ENCODE measurements at places on chromosomes 6 and 20.

DNA sequence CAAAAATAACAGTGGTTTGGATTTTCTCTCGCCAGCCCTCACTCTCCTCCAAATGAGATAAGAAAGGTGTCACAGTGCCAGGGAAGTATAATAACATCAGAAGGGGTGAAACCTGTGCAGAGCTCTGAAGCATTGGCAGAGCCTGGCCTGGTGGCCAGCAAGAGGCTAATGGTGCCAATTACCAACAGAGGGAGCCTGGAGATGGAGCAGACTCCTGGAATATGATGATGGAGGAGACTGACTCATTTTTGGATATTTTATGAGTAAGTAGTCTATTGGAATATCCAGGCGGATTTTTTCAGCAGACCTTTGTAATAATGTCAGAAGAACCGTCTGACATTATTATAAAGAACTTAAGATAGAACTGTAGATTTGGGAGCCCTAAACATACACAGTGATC is 442.6 kb upstream of the MARCKS start:
- no peak for DNase-seq

- no peak for DNase-seq
These were observed 1159.7 kb downstream of the GRIK2 start for GRCh38 chr6:102553214-102553613.

DNA sequence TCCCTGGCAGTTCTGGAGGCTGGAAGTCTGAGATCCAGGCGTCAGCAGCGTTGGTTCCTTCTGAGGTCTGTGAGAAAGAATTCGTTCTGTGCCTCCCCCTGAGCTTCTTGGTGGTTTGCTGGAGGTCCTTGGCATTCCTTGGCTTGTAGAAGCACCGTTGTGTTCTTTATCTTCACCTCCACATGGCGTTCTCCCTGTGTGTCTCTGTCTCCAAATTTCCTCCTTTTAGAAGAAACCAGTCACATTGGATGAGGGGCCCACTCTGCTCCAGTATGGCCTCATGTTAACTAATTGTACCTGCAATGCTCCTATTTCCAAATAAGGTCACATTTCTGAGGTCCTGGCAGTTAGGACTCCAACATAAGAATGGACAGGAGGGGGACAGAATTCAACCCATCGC is 73.0 kb upstream of the BACH2 start:
- no peak for DNase-seq

- no peak for DNase-seq
These were observed 103.9 kb downstream of the ALDH8A1 start for GRCh38 chr6:134846031-134846430.

GRCh38 chr6:135148889-135149288 is 32.2 kb upstream of the MYB start:
- DNase-seq, result no peak
